ENCODE measurements at places on chromosomes 7 and 10. TPM values are rescaled to one million over a fixed set of nuclear protein-coding genes. Genes with fewer than 3 reads are reported as not detected.

Gene PAPOLB
- total RNA-seq: 0.19 TPM

Gene FKBP6
- not detected for total RNA-seq

Gene C1QL3
- 0.06 TPM for total RNA-seq

Gene CPXM2
- 99.2 TPM for total RNA-seq

Gene TWIST1
- total RNA-seq: 31.2 TPM

Gene C10orf62
- 0.13 TPM for total RNA-seq

Gene GNAT3
- not detected for total RNA-seq

Gene CALHM3
- total RNA-seq: not detected

Gene STRA8
- total RNA-seq: not detected

Gene LGI1
- 0.12 TPM for total RNA-seq

Gene FAM24B
- 3.7 TPM for total RNA-seq

Gene RABGEF1
- total RNA-seq: 42.2 TPM

Gene POP7
- total RNA-seq: 30.2 TPM

Gene NAT16
- total RNA-seq: not detected

Gene EGR2
- 0.25 TPM for total RNA-seq

Gene LIPF
- not detected for total RNA-seq

Gene ZEB1
- total RNA-seq: 167 TPM

Gene DDC
- total RNA-seq: not detected

Gene KCNH2
- under 0.01 TPM for total RNA-seq

Gene RNF133
- total RNA-seq: 0.37 TPM

Gene CUZD1
- total RNA-seq: 0.13 TPM

Gene HILPDA
- 8.5 TPM for total RNA-seq

Gene STAMBPL1
- total RNA-seq: 64.6 TPM

Gene MKI67
- 15.7 TPM for total RNA-seq

All from aortic smooth muscle cell (primary cell).